Temporal lobe (tissue), 4 donors: ENCODE measurements at places on chromosomes 1 and 21. TPM values are rescaled to one million over a fixed set of nuclear protein-coding genes. Genes with fewer than 3 reads are reported as not detected.

OPRD1 gene
- 0.25 TPM for total RNA-seq

TEDDM1 gene
- total RNA-seq = not detected

SPRR2A gene
- not detected for total RNA-seq

PADI6 gene
- total RNA-seq = not detected

UTS2 gene
- not detected for total RNA-seq

NHLH1 gene
- 0.98 TPM for total RNA-seq

CFHR4 gene
- total RNA-seq = 0.25 TPM

CFHR3 gene
- not detected for total RNA-seq

FOXO6 gene
- 13.0 TPM for total RNA-seq

CITED4 gene
- total RNA-seq = 1.2 TPM

DNM3 gene
- 94.2 TPM for total RNA-seq

PCP4L1 gene
- 3.0 TPM for total RNA-seq
